ENCODE measurements at places on chromosomes 2 and 18.

- DNase-seq = no peak
Observed at GRCh38 chr18:76822506-76823160, at the start of gene ZNF236. ZNF236 (plus strand) TSS chr18:76822557; CDS start chr18:76822608, 51 bp downstream.

DNA sequence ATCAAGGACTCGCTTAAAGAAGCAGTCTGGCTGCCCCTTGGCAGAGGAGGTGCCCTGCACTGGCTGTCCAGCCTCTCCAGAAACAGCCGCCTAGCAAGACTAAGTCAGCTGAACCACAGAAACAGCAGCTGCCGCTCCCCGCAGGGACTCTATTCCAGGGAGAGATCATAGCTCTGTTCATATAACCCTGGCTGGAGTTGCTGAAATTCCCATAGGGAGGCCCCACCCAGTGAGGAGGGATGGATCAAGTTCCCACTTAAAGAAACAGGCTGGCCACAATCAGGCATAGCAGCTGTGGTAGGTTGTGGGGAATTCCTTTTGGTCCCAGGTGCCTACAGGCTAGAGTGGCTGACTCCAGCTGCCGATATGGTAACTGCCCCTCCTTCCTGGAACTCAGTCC, 74.2 kb upstream of the MC4R start:
- DNase-seq = no peak

DNA sequence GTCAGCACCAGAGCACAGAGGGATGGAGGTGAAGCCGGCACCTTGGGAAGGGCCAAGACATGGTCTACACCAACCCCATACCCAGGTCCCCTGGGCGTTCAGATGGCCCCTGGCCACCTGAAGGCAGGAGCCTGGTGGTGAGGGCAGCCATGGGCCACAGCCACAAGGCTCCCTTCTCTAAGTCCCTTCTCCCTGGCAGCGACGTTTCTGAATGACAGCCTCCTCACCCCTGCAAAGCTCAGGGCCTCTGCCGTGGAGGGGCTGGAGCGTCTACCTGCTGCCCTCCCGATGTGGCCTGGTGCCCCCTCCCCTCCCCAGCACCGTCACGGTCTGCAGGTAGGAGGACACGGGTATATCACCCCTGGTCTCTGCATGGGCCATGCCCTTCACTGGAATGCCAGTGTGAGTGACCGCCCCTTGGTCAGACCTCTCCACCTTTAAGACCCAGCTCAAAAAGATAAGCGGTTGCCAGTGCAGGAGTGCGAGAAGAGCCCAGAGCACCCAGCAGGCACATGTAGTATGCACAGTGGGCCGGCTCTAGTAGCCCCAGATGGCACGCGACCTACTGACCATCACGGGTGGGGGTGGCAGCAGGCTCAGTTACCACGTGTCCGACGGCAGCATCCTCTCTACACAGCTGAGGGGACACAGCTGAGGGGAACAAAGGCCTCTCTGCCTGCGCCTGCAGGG, 46.6 kb downstream of the HS6ST1 start:
- DNase-seq = no peak

DNA sequence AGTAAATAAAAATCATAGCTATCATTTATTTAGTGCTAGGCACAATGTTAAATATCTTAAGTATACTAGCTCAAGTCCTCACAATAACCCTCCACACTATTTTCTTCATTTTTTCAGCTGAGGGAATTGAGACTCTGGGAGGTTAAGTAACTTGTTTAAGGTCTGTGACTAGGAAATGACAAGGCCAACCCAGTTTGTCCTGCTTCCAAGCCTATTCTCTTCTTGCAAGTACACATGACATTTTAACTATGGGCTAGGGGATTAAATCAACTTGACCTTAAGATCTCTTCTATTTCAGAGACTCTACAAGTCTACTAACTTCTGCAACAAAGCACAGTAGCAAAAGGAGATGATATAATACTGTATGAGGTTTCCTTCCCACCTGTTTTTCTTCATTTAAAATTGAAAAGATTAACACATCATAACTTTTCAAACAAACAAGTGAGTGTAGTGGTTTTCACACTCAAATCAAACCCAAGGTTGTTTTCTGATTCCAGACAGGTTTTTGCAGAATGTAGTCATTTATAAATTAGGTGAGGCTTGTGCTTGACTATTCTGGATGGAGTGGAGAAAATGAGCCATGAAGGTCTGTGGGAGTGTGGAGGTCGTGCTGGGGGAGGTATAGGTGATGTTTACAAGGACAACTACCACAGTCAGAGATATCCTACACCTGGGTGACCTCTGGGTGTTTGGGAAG, 57.0 kb downstream of the CD28 start:
- no peak for DNase-seq

GRCh38 chr18:79698668-79699335, 19.2 kb downstream of the CTDP1 start:
- DNase-seq = no peak
